ENCODE measurements at places on chromosomes 7 and 10.

- DNase-seq, result no peak
These were observed 4.9 kb upstream of the KLHL7 start for GRCh38 chr7:23100697-23101096.

DNA sequence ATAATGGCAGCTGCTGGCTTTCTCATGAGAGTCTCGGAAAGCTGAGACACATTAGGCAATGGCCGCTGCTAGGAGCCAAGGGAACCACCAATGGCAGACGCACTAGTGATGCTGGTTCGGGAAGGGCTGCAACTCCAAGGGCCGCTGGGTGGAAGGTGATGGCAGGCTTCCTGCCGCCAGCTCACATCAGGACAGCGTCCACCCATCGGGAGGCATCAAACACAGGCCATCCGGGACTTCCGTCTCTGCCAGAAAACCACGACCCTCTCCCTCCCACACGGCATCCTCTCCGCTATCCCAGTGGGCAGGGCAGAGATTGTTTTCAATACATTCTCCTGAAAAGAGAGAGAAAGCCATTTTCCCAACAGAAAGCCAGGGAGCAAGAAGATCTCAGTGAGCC is 27.5 kb upstream of the EGFR start:
- DNase-seq, result no peak

DNA sequence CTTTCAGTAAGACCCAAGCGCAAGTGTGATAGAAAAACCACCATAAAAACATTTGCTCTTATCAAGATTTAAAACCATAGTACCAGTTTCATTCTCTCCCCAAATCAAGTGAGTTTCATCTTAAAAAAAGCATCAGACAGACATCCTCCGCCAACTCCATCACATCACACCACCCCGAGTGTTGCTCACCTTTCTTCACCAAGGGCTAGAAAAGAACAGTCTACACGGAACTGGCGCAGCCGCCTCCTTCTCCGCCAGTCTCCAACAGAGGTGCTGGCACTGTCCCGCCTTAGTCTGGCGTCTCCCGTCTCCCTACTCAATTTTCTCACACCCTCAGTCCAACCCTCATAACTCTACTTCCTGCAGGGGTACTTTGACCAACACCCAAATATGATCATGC is 46.9 kb upstream of the WIPI2 start:
- peak; percentile 8 for DNase-seq

GRCh38 chr7:96521068-96521894 is 188.4 kb downstream of the SEM1 start:
- no peak for DNase-seq

DNA sequence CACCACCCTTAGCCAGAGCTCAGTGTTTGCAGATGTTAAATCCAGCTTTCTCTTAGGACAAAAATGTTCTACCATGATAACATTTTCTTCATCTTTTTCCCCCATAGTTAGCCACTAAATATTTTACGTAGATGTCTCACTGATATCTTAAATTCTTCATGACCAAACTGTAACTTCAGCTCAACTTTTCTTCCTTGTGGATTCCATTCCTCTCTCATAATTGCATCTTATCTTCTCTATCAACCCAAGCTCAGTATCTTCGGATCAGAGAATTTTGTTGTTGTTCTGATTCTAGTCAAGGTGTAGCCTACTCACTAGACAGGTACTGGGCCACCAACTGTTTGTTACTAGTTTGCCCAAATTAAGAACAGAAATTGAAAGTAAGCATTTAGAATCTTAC is 60.2 kb downstream of the SHOC2 start:
- no peak for DNase-seq

DNA sequence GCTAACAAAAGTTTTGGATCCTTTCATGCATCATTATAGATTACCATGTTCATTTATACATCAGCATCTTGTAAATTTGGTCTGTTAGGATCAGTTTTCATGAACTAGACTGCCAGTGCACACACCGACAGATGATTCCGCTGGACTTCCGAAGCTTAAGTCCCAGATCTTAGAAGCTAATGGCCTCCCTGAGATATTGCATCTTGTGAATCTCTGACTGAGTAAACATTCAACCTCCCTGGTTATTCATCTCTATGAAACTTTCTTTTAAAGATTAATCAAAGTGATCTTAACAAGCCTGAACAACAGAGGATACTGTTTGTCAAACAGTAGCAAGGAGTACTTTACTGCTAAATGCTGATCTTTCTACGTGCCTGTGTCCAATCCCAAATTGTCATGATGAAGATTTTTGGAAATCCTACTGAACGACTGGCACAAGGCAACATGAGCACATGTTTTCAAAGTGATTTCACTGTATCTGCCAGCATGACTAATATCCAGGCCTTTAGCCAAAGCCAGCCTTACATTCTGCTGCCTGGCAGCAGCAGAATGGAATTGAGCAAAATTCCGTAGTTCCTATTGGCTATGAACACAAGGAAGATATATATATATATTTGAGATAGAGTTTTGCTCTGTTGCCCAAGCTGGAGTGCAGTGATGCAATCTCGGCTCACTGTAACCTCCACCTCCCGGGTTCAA is 91.3 kb upstream of the ANK3 start:
- DNase-seq, result no peak
